ENCODE measurements at places on chromosomes 6 and 20. TPM values are rescaled to one million over a fixed set of nuclear protein-coding genes. Genes with fewer than 3 reads are reported as not detected.

NUDT3 gene
- 26.7 TPM for total RNA-seq

SLC17A2 gene
- not detected for total RNA-seq

GRCh38 chr20:38343311-38344106 is 2.8 kb upstream of the LBP start:
- DNase-seq = peak; percentile 59

EPHA7 gene
- 126 TPM for total RNA-seq

- no peak for DNase-seq
Observed at GRCh38 chr6:49918787-49919186, 45.2 kb downstream of the DEFB114 start.

KHDC1L gene
- total RNA-seq = not detected

HMGN3 gene
- 24.4 TPM for total RNA-seq

DNA sequence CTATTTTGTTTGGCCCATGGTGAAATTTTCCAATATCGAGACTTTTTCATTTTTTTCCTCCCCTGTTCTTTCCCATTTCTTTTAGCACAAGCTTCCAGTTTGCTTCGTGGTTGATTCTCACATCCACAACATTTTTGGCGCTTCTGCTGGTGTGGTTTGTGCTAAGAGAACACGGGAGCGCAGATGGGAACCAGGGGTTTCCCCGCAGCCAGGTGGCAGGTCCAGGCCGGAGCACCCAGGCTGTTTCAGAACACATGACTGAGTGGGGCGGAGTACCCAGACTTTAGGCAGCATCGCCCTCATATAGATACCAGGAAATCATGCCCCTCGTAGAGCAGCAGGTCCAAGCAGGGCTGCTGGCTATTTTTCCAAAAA is 58.0 kb downstream of the SYTL3 start:
- peak; percentile 70 for DNase-seq

DNA sequence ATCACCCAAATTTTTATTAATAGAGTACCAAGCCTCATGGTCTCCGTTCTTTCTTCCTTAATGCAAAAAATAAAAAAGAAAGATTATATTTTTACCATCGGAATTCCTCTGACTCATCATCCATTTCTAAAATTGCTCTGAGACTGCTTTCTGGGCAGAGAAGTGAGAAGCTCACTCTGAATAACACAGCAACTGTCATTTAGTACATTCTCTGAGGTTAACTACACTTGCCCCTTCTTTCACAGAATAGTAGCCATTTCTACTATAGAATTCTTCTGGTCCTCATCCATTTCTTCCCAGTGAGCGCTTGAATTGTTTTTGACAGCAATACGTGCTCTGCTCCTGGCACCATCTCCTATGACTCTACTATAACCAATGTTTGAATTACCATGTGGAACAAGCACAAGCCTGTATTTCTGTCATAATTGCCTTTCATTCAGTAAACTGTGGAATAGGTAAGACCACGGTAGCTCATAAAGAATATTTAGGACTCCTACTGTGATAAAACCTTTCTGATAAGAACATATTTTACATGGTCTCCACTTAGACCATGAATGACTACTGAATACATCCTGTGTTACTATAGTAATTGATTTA is 435.5 kb upstream of the NRSN1 start:
- DNase-seq = no peak

GRCh38 chr6:41039060-41039998 is at the start of gene UNC5CL:
Gene UNC5CL, minus strand, starts transcription at chr6:41039221. Its CDS starts 4,147 bp downstream, at chr6:41035074.
- DNase-seq = peak; percentile 80

DNA sequence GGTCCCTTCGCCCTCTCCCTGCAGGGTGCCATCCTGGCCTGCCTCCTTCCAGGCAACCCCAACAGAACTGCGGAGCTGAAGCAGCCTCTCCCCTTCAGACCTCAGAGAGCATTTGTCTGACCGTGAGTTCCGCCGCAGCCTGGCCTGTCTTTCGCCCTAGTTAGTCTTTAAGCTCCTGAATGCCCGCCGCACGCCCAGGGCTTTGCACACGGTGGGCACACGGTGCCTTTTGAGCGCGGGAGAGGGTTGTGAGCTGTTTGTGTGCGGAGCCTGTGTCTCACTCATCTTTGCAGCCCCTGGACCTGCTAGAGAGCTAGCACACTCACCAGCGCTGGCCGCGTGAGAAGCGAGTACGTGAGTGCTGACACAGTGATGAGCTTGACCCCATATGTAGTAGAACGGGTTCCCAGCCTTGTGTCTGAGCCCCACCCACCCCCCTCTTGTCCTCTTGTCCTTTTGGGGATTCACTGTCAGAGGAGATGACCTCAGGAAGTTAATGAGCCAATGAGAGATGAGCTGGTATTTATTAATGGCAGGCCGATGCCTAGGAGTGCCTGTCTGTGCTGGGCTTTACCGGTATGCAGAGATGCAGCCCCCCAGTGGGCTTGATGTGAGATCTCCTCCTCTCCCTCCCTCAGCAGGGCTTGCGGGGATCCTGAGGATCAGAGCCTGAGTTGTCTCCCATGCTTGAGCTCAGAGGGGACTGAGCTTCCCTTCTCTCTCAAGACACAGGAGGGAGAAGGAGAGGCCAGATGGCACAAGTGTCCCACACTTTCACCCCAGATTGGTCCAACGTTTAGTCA is 249.2 kb downstream of the FARS2 start:
- DNase-seq = no peak

Data from mucosa of descending colon (tissue), 3 donors.